HT1080 (cell line): ENCODE measurements at places on chromosomes 1 and 21. TPM values are rescaled to one million over a fixed set of nuclear protein-coding genes. Genes with fewer than 3 reads are reported as not detected.

DNA sequence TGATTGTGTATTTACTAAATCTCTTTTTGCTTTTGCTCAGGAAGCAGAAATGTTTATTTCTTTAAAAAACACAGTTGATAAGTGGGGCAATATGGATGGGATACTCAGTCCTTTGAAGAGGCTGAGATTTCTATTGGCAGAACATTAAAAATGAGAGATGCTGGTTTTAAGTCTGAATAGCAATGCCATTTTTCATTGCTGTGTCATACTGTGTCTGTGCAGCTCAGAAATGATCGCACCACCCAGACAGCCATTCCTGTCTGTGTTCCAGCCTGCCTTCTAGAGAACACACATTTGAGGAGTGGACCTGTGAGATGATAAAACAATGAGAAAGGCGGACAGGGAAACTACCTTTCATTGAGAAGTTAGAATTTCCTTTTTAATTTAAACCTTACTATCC lies 231.2 kb upstream of the USP24 start:
- no peak for DNase-seq

DNA sequence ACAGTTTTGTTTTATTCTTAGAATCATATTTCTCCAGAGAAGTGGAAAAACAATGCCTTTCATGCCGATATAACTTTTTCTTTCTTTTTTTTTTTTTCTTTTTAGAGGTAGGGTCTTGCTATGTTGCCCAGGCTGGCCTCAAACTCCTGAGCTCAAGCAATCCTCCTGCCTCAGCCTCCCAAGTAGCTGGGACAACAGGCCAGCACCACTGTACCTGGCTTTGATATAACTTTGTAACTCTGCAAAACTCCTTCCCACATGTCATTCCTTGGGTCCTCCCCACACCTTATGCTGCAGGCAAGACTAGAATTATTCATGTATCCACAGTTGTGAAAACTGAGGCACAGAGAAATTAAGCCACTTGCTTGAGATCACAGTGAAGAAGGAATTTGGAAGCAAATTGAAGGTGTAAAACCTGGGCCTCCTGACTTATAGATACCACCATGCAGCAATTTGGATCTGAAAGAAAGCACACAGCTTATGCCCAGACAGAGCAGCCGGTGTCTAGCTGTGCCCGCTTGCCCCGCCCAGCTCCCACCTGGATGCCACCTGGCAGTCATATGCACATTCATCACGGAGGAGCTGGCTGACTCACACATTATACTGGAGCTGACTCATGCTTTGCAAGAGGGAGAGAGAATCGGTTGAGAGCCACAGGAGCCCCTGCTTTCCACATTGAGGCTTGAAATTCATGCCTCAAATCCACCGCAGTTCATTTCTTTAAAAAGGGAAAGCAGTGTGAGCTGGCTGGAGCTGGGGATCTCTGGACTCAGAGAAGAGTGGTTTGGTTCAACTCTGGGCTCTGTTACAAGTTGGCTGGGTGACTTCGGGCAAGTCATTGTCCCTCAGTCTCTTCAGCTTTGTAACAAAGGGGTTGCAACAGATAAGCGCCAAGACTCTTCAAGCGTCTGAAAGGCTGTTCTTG lies 8.3 kb upstream of the SLC2A1 start:
- DNase-seq, result peak; percentile 96

DNA sequence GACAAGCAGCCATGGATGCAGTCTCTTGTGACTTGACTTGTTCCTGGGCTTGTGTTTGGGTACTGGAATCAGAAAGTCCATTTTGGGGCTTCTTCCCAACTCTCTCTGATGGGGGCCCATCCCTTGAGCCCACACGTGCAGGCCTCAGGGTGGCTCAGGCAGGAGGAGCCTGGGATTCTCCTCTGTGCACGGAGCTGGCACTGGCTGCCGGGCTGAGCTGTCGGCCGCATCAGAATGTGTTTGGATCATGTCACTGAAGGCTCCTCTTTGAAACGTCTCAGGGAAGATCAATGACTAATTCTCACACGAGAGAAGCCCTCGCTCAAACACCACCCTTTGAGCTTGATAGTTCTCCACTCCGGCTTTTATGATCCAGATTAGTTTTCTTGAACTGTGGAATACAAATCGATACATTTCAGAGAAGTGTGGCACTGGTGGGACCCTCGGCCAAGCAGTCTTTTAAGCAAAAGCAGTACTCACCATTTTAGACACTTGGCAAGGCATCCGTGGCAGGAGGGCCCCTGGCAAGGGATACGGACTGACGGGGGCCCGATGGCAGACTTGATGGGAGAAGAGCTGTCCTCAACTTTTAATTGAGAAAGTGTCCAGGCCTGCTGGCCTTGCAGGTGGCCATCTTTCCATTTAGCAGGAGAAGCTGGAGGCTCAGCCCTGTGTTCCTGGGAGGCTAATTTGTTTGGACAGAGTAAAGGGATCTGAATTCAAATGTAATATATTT lies 220.7 kb upstream of the C1orf174 start:
- no peak for DNase-seq

GRCh38 chr1:236458996-236459395 lies 64.8 kb upstream of the LGALS8 start:
- no peak for DNase-seq

The FLG gene
- 0.80 and 0.88 TPM in 2 replicates for total RNA-seq

The HSD11B1 gene
- 45.4 and 45.9 TPM in 2 replicates for total RNA-seq

GRCh38 chr1:10712568-10713362 lies 83.7 kb downstream of the CASZ1 start:
- DNase-seq, result no peak

The MYOC gene
- total RNA-seq, result not detected in 2 replicates

GRCh38 chr1:235763962-235764361 lies 102.7 kb downstream of the LYST start:
- DNase-seq, result peak; percentile 11
